Activated CD8-positive, alpha-beta memory T cell treated with anti-CD3 and anti-CD28 coated beads, Interleukin-2, amount 50 U/mL, for 4 hours (primary cell): ENCODE measurements at places on chromosomes 1 and 21.

DNA sequence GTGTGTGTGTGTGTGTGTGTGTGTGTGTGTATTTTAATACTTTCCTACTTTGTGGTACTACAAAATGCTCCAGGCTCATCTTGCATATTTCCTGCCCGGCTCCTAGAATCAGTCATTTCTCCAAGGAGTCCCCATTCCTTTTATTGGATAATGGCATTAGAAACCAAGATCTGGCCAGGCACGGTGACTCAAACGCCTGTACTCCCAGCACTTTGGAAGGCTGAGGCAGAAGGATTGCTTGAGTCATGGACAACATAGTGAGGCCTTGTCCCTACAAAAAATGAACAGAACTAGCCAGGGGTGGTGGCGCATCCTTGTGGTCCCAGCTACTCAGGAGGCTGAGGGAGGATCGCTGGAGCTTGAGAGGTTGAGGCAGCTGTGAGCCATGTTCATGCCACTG, 20.3 kb downstream of the EPB41 start:
- DNase-seq: no peak

DNA sequence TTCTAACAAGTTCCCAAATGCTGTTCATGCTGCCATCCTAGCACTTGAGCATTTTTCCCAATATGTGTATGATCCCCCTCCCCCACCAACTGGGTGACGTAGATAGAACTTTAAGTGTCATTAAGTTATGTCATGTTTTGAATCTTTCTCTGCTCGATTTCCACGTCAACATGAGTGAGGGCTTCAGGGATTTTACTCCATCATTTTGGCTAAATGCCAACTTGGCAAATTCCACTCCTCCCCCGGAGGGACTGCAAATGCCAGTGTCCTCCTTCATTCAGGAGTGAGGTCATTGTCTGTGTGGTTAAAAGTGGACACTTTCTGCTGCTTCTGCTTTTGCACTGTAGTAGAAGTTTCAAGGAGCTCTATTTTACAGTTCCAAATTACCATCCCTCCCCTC, 201.7 kb downstream of the FGGY start:
- no peak for DNase-seq

GRCh38 chr21:32604464-32604863, 7.7 kb downstream of the CFAP298 start:
- DNase-seq: no peak

DNA sequence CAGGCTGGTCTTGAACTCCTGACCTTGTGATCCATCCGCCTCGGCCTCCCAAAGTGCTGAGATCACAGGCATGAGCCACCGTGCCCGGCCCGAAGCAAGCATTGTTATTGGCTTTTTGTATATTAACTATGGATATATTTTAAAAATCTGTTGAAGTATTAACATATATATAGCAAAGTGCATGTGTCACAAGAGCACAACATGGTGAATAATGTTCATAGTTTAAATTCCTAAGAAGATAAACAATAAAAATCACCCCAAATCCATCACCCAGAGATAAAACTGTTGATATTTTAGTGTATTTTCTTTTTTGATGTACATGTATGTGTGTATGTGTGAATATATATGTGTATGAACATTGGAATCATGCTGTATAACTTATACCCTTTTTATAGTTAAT, 9.1 kb upstream of the FOXE3 start:
- DNase-seq: no peak

GRCh38 chr21:41396558-41397075, 29.4 kb upstream of the MX1 start:
- DNase-seq: no peak

DNA sequence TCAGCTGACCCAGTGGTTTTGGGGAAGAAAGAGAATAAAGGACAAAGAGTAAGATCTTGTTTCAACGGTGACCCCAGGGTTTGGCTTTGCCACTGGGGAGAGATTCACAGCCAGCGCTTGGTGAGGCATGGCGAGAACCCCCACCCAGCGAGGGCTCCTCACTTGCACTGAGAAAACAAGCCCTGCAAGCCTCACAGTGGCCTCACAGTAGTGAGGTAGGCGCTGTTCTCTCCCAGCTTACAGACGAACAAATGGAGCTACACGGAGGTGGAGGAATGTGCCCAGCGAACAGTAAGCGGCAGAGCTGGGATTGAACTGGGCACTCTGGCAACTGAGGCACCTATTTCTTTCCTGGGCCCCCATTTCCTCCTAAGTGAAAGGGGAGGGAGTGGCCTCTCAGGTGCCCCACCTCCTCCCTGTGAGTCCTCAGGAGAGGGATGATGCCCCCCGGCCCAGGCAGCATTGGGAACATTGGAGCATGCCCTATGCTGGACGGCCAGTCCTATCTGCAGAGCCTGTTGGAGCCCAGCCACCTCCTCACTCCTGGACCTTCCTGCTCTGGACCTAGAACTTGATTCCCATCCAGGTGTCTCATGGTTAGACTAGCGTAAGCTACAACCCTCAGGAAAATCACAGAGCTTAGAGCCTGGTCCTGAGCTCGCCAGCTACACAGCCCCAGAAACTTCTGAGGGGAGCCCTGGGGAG, 73.4 kb upstream of the EDN2 start:
- DNase-seq: no peak

GRCh38 chr1:3265835-3266805, 188.3 kb upstream of the ARHGEF16 start:
- no peak for DNase-seq

- no peak for DNase-seq
These were observed 47.9 kb upstream of the NEK2 start for GRCh38 chr1:211723273-211723672.

DNA sequence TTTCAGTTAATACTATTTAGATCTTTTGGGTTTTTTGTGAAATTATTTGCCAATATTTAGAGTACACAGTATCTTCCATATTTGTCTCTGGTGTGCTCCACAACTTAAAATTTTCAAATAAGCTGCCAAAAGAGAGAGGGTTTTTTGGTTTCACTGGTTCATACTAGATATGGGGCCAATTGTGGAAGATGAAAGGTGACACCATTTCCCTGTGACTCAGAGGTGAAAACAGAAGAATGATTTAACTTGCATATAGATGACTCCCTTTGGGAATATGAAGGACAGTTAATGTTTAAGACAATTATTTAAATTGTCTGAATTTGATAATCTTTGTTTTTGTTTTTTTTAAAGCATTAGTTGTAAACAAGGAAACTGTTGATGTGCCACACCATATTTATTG, 37.5 kb downstream of the IVNS1ABP start:
- no peak for DNase-seq

GRCh38 chr1:205837382-205837970, 12.5 kb downstream of the PM20D1 start:
- no peak for DNase-seq

DNA sequence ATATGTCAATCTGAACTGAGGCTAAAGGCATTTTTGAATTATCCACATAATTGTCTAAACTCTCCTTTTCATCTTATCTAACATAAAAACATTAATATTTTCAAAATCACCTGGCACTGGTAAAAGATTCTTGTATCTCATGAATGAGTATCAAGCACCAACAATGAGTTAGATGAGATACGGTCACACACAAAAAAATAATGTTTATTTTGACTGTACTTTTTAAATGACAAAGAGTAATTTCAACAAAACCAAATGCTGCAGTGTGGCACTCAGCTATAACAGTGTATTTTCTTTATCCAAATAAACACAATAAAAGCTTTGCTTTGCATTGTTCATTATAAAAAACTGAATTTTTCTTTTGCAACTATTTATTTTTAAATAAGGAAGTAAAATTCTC, 59.5 kb downstream of the EIF4G3 start:
- no peak for DNase-seq

DNA sequence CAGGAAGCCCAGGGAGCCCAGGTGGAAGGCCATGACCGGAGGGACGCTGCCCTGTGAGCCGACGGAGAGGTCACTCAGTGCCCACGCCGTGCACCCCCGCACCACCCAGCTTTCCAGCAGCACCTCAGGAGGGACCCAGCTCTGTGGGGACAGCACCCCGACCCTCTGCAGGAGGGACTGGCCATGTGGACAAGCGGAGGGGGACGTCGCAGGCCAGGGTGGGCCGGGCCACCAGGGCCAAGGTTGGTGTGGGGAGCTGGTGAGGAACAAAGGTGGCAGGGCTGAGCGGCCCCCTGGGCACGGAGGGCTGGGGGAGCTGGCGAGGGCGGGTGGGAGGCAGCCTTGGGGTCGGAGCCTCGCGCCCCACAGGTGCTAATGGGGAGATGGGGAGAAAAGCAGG, 22.8 kb downstream of the NADK start:
- DNase-seq: no peak

DNA sequence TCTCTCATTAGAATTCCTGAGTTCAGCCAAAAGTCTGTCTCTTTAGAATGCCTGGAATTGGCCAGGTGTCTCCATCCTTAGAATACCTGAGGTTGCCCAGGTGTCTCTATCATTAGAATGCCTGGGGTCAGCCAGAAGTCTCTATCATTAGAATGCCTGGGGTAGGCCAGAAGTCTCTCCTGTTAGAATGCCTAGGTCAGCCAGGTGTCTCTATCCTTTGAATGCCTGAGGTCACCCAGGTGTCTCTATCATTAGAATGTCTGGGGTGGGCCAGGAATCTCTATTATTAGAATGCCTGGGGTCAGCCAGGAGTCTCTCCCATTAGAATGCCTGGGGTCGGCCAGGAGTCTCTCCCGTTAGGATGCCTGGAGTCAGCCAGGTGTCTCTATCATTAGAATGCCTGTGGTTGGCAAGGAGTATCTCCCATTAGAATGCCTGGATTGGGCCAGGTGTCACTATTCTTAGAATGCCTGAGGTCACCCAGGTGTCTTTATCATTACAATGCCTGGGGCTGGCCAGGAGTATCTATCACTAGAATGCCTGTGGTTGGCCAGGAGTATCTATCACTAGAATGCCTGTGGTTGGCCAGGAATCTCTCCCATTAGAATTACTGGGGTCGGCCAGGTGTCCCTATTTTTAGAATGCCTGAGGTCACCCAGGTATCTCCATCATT, 43.0 kb downstream of the RNF187 start:
- DNase-seq: no peak

DNA sequence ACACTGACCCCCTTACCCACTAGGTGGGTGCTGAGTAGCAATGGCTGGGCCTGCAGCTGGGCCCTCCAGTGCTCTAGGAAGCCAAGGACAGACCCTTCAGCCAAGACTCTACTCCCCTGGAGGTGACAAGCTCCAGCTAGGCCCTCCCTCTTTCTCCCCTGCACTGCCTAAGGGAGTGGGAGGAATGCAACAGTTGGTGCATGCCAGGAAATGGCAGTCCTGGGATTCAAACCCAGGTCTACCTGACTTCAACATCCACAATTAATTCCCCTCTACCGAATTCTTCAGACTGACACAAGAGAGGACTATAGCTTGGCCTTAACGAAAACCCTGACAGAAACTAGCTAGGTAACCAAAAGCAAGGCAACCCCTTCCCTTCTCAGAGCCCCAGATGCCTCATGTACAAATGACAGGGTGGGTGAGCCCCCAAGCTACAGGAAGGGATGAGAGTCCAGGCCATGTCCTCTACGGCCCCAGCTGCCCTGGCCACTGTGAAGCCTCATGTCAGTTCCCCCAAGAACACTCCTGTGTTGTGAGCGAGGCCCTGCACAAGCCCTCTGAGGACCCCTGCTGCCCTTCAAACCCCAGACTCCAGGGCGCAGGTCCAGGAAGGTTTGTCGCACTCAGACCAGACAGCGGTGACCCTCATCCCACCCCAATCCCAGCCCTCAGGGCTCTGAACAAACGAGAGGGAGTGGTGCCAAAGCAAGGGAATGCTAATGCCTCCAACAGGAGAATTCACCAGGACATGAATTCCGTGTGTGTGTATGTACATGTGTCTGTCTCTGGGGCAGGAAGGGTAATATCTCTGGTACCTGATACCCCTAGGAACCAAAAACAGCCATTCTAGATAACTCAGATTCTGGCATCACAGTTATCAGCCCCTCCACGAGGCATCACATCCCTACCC, 92.3 kb downstream of the MRPL37 start:
- DNase-seq: no peak
